Placental pericyte (primary cell): ENCODE measurements at places on chromosomes 1 and 21. TPM values are rescaled to one million over a fixed set of nuclear protein-coding genes. Genes with fewer than 3 reads are reported as not detected.

KCNJ9 gene
- total RNA-seq = not detected in 2 replicates

PLPP3 gene
- total RNA-seq = 7.2 and 13.7 TPM in 2 replicates

RAB42 gene
- total RNA-seq = 1.7 and 4.8 TPM in 2 replicates

AMY2A gene
- not detected in 2 replicates for total RNA-seq

RNU1-2 gene
- total RNA-seq = under 0.01 TPM in 2 replicates

DENND2D gene
- 1.7 and 5.3 TPM in 2 replicates for total RNA-seq

LCE2A gene
- 0.57 TPM in 1 of 2 replicates, not detected in the other for total RNA-seq

CHAF1B gene
- 0.66 and 7.7 TPM in 2 replicates for total RNA-seq

TAS1R1 gene
- under 0.01 and 0.14 TPM in 2 replicates for total RNA-seq

FLG gene
- not detected in 2 replicates for total RNA-seq
